ENCODE measurements at places on chromosomes 6 and 20.

DNA sequence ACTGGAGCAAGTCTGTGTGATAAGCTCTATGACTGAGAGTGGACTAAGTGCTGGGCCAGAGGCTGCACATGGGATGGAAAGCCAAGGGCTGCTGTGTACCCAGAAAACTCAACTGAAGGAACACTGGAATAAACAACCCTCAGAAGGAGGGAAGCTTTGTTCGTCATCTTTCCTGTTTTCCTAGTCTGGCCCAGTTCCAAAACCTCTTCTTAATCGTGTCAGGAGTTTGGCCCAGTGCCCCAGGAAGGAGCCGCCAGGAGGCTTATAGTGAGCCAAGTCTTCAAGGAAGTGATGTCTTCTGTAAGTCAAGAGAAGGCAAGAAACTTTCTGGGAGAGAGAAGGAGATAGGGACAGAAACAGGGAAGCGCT lies 23.3 kb upstream of the TOP1 start:
- no peak for DNase-seq

DNA sequence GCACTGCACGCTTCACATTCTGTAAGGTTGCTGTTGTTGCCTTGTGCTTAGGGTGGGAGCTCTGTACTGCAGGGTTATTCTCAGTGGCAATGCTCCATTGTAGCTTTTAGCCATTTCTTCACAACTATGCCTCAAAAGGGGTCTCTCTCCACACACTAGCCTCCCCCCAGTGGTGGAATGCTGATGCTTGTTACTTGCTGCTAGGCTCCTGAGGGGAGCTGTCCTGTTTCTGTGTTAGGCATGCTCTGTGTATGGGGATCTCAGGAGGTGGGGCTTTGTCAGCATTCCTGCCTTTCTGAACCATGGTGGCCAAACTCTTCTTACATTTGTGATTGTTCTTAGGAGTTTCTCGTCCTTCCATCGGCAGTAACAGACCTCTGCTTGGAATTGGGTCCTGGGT lies 18.8 kb downstream of the TMEM170B start:
- DNase-seq, result no peak

DNA sequence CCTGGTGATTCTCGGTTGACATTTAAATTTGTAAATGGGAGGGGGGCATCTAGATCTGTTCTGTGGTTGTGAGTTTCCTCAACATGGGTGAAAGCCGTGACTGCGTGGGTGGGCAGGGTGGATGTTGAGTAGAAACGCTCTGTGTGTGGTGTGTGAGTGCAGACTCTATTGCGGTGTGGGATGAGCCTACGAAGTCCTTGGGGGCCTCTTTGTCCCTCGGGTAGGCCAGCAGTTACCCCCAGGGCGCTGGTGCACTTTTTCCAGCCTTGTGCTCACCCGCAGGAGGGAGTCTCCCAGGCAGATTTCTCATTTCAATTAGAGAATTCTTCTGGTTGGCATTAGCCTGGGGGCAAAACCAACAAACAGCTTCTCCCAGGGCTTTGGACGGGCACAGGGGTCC lies 10.6 kb downstream of the TOX2 start:
- no peak for DNase-seq

DNA sequence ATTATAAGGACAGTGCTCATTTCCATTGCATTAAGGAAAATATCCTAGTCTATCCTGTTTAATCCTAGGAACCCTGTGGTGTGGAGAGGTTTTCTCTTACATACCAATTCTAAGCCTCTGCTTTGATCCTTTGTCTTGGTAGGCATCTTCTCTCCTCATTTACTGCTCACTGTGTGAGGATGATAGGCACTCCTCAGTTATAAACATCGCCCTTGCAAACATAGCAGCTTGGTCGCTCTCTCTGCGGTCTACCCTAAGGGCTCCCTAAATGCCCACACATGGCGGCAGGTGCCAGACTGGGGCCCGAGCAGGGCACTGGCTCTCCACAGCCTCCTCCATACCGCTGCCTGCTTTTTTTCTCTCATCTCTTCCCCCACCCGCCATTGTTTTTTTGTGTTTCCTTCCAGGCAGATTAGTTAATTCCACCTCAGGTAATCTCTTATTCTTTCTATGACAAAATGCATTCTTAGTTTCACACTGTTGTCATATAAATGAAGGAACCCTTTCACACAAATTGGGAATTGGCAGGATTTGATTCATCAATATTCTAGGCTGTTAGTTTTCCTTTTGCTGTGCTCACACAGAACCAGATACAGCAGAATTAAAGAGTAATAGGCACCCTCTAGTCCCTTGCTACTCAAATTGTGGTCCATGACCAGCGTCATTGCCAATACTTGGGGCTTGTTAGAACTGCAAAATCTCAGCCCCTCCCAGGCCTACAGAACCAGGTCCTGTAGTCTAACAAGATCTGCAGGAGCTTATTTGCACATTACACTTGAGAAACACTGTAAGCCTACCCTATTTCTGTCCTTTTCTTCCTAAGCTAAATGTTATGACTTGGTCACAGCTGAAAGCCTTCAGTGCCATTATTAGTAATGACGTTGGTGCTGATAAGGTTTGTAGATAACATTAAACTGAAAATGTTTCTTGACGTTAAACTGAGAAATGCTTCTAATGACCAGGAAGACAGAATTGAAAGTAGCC lies 36.3 kb downstream of the CARMIL1 start:
- DNase-seq, result no peak

- DNase-seq, result no peak
Measured at GRCh38 chr6:57021086-57021720, 25.3 kb upstream of the KIAA1586 start.

GRCh38 chr20:32326504-32326845 lies 31.7 kb upstream of the ASXL1 start:
- no peak for DNase-seq

DNA sequence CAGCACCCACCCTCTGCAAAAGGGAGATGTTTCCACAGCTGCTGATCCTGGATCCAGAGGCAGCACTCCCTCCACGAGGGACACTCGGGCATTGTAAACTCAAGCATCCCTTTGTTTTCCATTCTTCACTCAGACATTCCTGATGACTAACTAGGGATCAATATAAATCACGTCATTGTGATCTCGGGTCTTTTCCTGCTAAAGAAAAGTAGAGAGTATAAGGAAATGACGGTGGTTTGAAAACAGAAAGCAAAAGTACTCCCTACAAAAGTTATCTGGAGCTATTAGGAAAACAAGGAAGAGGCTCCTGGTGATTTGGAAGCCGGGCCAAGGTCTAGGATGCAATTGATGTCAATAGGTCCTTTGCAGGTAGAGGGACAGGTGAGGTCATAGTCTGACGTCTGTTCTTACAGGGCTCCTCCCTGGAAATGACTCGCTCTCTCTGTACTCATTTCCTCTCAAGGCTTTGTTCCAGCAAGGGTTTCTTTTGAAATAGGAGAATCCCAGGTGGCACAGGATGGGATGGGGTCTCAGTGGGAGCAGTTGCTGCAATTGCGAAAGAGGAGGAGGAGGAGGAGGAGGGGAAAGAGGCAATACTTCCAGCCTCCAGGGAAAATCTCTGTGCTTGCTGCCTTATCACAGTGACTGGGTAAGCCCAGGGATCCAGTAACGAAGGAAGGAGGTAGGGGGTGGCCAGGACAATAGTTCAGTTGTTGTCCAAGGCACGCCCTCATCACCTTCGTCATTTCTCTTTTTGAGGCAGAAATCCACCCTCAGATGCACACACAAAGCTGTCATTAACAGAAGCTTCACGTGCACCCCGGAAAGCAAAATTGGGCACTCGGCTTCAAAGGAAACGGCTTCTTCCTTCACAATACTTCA lies 222.8 kb downstream of the LY86 start:
- no peak for DNase-seq

DNA sequence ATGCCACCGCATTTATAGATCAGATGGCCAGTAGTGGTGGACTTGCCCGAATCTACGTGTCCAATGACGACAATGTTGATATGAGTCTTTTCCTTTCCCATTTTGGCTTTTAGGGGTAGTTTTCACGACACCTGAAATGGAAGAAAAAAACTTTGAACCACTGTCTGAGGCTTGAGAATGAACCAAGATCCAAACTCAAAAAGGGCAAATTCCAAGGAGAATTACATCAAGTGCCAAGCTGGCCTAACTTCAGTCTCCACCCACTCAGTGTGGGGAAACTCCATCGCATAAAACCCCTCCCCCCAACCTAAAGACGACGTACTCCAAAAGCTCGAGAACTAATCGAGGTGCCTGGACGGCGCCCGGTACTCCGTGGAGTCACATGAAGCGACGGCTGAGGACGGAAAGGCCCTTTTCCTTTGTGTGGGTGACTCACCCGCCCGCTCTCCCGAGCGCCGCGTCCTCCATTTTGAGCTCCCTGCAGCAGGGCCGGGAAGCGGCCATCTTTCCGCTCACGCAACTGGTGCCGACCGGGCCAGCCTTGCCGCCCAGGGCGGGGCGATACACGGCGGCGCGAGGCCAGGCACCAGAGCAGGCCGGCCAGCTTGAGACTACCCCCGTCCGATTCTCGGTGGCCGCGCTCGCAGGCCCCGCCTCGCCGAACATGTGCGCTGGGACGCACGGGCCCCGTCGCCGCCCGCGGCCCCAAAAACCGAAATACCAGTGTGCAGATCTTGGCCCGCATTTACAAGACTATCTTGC lies 725 bp downstream of the EEF1A1 start:
- DNase-seq, result no peak

DNA sequence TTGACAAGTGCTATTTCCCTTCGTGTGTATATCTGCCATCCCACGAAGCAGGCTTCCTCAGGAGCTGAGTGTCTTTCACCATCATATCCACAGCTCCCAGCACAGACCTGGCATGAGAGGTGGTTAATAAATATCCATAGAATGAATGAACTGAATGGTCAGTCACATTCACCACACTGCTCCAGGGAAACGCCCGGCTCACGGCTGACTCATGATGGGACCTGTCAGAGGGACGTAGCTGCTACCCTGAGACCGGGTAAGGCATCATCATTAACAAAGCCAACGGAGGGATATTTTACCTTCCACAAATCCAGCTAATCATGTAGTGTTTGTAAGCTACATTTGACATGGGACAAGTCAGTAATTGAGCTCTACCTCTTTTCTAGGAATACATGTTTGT lies 12.5 kb downstream of the AGPAT4 start:
- DNase-seq, result no peak

DNA sequence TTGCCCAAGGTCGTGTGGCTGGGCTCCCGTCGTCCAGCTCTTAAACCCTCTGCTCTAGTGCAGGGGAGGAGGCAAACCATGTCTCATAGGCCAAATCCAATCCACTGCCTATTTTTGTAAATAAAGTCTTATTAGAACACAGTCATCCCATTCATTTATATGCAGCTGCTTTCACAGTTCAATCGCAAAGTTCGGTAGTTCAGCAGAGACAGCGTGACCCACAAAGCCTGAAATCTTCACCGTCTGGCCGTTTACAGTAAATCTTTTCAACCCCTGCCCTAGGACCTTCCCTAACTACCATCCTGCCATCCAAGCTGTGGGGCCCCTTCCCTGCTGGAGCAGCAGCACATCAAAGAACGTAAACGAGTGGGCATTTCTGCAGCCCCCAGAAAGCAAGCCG lies 65.9 kb downstream of the EYA2 start:
- DNase-seq, result no peak

DNA sequence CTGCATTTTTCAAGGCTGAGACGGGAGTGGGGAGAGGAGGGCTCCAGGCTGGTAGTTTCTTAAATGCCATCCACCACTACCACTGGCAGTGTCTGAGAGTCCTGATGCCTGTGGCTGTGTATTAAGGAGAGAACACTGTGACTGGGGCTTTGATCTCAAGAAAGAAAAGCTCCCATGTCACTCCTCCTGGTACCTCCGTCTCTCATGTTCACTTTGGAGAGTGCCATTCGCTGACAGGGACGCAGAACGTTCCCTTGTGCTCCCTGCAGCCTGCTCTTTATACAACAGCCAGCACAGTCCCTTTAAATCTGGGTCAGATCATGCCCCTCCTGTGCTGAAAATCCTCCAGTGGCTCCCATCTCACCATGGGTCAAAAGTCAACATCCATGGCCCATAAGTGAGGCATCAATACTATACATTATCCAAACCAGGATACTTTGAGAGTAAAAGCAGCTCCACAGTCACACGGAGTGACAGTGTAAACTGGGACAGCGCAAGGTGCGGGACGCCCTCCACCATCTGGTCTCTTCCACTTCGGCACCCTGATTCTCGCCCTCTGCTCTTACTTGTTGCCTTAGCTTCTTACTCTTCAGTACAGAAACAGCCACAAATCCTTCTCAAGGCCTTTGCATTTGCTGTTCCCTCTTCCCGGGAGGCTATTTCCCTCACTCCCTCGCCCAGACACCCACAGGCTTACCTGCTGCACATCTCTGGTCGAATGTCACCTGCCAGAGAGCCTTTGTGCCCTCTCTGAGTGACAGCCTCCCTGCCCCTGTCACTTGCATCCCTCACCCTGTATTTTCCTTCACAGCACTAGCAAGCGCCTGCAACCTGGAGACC lies 20.0 kb downstream of the PDYN start:
- no peak for DNase-seq

DNA sequence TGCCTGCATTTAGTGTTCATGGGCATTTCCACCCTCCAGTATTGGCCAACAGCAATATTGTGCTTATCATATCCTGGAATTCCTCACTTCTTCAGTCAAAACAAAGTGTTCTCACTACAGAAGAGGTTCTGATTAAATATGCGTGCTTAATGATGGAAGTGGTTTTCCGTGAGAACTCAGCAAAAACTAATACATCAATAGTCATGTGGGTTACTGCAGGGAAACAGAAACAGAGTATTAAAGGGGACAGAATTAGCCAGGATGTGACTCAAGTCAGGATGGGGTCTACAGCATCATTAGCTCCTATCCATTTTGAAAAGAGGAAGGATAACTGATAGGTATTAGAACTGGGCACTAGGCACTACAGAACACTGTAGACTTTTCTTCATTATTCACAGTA lies 384.6 kb downstream of the CDKAL1 start:
- DNase-seq, result no peak

- DNase-seq, result no peak
Measured at GRCh38 chr6:26420688-26421171, 18.7 kb downstream of the BTN3A1 start.

DNA sequence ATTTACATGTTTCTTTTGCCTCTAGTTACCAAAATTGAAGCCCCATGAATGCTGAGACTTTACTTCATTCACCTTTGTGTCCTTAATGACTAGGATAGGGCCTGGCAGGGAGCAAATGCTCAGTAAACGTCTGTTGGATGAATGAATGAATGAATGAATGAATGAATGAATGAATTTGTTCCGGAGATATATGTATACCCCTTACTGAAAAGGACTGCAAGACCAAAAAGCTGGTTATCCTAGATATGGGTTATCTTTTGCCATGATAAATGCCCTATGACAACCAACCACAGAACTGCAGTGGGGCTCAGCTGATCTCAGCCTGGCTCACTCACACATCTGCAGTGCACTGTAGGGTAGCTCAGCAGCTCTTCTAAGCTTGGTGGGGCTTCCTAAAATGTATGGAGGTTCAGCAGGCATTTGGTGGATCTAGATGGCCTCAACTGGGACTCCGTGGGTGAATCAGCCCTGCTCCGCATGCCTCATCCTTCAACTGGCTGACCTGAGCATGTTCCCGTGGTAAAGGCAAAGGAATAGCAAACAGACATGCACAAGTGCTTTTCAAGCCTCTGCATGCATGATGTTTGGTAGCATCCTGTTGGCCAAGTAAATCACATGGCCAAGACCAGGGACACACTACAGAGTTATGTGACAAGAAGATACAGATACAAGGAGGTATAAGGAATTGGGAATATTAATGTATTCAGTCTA lies 378.7 kb upstream of the SOX4 start:
- DNase-seq, result no peak

- DNase-seq, result no peak
Measured at GRCh38 chr20:43752561-43753301, 25.9 kb upstream of the GTSF1L start.
